Uterus (tissue), 4 donors: ENCODE measurements at places on chromosomes 12 and 14. TPM values are rescaled to one million over a fixed set of nuclear protein-coding genes. Genes with fewer than 3 reads are reported as not detected.
A peak's percentile ranks its signal among the peaks of the same experiment; 100 is the strongest.

FGF6 gene
- not detected for total RNA-seq

OR6C2 gene
- total RNA-seq: not detected

NTS gene
- total RNA-seq: 14.2 TPM

ENDOU gene
- total RNA-seq: not detected

ANKS1B gene
- 16.6 TPM for total RNA-seq

PTPN21 gene
- 37.7 TPM for total RNA-seq

RFX4 gene
- not detected for total RNA-seq

MAP3K12 gene
- 13.8 TPM for total RNA-seq

KITLG gene
- total RNA-seq: 40.4 TPM

CLEC1A gene
- total RNA-seq: 22.6 TPM

OR4N5 gene
- not detected for total RNA-seq

SERPINA10 gene
- total RNA-seq: not detected

GPHB5 gene
- total RNA-seq: not detected

- DNase-seq: no peak
Measured at GRCh38 chr14:60977847-60978246, 3.0 kb downstream of the TRMT5 start.

GRCh38 chr12:32039347-32039746 lies 67.3 kb upstream of the BICD1 start:
- DNase-seq: peak; percentile 86

DNA sequence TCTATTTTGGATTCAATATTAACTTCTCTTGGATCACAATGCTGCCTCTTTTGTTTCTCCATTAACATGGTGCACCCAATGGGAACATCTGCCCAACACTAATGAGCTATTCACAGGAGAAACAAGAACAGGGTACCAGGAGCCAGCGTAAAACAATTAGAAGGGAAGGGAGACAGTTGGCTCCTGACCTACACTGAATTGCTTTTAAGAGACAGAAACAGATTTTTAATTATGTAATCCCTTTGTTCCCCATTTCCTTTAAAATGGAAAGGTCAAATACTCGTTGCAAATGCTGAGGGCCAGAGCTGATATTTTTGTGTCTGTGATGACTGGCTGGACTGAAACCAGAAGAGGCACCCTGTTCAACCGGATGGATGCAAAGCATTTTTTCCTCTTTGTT lies 108.3 kb downstream of the SEC23A start:
- DNase-seq: no peak

GRCh38 chr12:88802096-88802706 lies 221.9 kb upstream of the KITLG start:
- DNase-seq: no peak

DNA sequence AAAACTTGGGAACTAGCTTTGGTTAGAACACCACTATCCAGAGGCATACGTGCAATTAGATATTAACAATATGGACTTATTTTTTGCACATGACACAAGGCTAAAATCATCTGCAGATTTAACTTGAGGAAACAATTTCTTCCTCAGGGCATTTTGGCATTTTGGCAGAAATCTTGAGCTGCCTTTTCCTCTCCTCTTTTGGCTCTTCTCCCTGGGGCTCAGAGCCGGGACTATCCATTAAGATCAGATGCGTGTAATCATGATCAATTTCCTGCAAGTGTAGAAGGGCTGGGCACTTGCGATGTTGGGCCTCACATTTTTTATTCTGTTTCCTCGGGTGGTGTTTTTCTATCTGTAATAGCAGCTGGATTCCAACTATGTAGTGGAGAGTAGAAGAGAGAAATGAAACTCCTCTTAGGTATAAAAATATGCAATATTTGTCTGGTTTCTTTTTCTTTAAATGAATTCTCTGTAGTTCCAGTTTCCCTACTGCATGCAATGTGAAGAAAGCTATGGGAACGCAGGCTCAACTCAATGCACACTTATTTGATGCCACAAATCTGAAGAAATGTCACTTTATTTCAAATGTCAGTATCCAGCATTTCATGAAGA lies 1010.8 kb downstream of the FLRT2 start:
- DNase-seq: no peak

- DNase-seq: peak; percentile 74
Measured at GRCh38 chr14:99035712-99036610, 236.0 kb downstream of the BCL11B start.

DNA sequence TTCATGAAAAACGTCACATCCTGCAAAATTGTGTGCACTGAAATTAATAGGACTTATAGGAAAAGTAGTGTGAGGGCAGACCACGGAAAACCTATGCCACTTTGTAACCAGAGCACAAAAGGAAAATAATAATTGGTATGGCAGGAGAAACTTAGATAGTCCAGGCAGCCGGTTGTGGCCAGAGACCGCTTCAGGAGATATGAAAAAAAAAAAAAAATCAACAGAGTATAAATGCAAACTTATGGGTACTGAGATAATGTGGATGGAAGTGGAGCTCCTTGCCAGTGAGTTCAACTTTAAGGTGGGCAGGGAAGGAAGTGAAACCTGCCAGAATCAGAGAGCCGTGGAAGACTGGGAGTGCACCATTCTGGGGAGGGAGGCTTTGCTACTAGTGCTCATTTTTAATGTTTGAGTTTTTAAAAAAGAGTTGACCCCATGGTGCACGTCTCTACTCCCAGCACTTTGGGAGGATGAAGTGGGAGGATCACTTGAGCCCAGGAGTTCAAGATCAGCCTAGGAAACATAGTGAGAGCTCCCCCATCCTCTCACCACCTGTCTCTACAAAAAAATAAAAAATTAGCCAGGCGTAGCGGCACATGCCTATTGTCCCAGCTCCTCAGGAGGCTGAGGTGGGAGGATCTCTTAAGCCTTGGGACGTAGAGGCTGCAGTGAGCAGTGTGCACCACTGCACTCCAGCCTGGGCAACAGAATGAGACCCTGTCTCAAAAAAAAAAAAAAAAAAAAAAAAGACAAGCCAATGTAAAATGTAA lies 34.3 kb upstream of the METAP2 start:
- DNase-seq: no peak

- DNase-seq: no peak
Measured at GRCh38 chr12:71158361-71158882, 623 bp upstream of the TSPAN8 start.

DNA sequence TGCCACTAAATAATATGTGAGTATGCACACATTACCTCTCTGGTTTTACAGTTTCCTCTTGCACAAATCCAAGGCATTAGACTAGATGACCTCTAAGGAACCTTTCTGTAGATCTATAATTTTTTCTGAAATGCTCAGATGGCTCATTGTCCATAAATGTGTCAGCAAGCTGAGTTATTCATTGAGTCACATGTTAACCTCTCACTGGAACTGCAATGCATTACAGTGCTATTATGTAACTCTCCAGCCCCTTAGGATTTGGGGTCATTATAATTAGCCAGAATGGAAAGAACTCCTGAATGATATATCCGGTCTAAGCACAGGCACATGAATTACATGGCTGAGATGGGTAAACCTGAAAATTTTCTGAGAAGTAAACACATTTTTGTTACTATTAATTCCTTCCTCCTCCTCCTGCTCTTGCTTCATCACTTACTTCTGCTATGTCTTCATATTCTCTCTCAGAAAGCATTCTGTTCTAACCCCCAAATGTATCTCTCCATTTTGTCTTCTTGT lies 20.3 kb upstream of the DRAM1 start:
- DNase-seq: no peak

- no peak for DNase-seq
Measured at GRCh38 chr12:106418970-106419369, 61.4 kb downstream of the POLR3B start.

- DNase-seq: no peak
Measured at GRCh38 chr12:80032946-80033345, 66.4 kb upstream of the OTOGL start.

DNA sequence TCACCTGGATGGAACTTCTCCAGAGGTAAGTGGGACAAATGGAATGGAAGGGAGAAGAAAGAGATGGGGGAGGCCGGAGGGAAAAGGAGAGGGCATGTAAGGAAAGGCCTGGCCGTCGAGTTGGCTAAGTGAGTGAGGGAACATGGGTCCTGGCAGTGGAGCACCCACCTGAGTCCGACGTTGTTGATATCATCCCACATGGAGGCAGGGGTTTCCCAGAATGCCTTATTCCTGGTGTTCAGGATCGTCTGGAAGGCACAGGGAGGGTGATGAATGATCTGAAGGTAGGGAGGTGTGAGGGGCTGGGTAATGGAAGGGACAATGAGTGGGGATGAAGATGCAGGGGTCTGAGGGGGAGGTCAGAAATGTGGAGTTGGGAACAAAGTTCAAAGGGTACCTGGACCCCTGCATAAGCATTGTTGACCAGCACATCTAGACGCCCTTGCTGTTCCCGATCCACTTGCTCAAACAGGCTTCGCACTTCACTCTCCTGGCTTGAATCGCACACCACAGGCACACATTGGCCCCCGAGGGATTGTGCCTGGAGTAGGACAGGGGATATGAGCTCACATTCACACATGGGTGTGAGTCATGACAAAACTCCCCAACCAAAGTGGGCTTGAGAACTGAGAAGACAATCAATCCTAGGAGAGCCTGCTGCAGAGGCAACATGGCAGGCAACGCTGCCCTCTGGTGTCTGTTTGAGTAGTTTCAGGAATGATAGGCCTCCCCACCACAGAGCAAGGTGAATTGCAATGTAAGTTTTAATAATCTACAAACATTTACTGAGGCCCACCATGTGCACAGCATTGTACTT lies 3.0 kb downstream of the DHRS1 start:
- peak; percentile 32 for DNase-seq

GRCh38 chr14:47332106-47332505 lies 343.3 kb downstream of the MDGA2 start:
- no peak for DNase-seq

- DNase-seq: no peak
Measured at GRCh38 chr12:52221912-52222457, 11.1 kb upstream of the KRT7 start.

- no peak for DNase-seq
Measured at GRCh38 chr14:26527095-26527494, 70.7 kb downstream of the NOVA1 start.

GRCh38 chr14:94387051-94388026 lies 1.1 kb downstream of the SERPINA1 start:
- no peak for DNase-seq

GRCh38 chr12:130754234-130754901 lies 38.3 kb upstream of the RIMBP2 start:
- no peak for DNase-seq

DNA sequence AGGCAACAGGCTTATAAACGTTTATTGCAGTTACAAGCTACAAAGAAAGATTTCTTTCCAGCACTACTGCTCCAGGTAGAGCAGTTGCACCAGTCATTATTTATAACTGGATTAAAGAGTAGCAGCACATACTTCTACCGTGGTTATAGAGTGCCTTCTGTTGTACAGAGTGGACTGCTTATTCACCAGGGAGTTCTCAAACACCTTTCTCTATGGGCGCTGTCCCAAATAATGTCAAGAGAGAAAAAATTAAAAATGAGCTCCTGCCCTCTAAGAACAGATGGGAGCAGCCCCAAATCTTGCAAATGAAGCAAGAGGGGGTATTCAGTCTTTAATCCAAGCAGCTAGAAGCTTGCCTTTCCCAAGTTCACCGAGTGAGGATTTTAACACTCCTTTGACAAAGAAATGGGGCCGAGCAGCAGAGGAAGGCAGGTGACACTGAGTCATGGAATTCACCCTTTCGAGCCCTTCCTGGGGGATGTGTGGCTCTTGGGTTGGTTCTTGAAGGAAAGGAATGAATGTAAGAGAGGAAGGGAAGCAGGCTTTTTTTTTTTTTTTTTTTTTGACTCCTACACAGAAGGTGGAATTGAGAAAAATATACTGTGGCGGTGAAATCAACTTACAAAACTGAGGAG lies 181.2 kb downstream of the PRKCH start:
- DNase-seq: no peak

- no peak for DNase-seq
Measured at GRCh38 chr12:19937161-19937560, 431.2 kb upstream of the PDE3A start.

DNA sequence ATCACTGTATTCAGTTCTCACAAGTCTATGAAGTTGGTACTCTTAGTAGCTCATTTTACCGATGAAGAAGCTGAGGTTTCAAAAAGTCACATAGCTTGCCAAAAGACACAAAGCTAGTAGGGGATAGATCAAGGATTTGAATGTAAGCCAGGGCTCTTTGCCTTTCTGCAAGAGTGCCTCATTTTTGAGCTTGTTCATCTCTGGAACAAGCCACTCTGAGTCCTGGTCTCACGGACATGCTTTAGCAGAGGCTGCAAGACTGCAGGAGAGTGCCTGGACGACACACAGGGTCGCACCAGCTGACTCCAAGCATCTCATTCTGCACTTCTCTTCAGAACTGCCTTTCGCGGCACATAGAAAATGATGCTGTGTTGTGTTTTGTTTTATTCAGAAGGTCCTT lies 3.7 kb downstream of the NUAK1 start:
- no peak for DNase-seq

DNA sequence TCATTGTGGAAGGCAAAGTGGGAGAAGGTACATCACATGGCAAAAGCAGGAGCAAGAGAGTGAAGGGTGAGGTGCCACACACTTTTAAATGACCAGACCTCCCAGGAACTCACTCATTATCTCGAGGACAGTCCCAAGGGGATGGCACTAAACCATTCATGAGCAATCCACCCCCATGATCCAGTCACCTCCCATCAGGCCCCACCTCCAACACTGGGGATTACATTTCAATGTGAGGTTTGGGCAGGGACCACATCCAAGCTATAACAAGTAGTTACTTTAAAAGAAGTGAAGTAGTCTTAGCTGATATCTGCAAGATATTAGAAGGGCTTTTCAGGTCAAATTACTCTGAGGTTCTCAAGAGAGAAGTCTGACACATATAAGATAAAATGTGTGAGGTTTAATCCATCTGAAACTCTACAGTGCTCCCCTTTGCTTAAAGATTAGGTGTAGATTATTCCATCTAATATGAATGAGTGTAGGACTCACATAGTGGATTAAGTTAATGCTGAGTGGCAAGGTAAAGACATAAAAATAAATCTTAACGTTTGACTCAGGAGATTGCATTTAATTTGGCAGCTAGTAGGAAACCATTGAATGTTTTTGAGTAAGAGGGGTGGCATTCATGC lies 130.8 kb downstream of the TMX1 start:
- no peak for DNase-seq

DNA sequence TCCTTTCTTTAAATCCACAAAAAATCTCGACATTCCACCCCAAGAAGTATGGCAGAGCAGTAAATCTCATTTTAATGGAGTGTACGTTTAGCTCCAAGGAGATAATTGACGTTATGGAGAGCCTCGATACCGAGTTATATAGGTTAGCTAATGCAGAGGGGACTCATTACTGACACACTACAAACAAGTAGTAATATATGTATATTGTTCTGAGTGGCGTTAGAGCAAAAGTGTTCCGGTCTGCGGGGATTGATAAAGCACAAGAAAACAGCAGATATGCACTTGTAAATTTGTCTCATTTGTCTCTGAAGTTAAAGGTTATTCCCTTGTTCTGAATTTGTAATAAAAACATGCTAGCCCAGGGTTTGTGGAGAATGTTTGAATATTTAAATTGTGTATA lies 84.1 kb downstream of the BCL11B start:
- DNase-seq: no peak

GRCh38 chr14:61588419-61588901 lies 106.9 kb upstream of the HIF1A start:
- DNase-seq: no peak

- no peak for DNase-seq
Measured at GRCh38 chr14:67917006-67917405, 97.4 kb downstream of the RAD51B start.
